ENCODE measurements at places on chromosomes 13 and 19.

DNA sequence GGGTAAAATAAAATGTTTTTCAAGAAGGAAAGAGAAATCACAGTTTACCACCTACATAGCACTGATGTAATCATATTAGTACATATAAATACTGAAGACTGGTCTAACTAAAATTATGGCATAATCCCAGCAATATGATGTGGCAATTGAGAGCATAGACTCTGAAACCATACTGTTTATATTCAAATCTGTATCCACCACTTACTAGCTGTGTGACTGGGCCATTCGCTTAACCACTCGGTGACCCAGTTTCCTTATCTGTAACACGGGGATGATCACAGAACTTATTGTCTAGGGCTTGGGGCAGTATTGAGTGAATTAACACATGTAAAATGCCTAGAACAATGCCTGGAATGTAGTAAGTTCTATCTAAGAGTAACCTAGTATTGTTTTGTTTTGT is 13.1 kb upstream of the GTF3A start:
- DNase-seq: no peak

GRCh38 chr13:98141509-98142379 is 1.1 kb upstream of the FARP1 start:
- DNase-seq: no peak

DNA sequence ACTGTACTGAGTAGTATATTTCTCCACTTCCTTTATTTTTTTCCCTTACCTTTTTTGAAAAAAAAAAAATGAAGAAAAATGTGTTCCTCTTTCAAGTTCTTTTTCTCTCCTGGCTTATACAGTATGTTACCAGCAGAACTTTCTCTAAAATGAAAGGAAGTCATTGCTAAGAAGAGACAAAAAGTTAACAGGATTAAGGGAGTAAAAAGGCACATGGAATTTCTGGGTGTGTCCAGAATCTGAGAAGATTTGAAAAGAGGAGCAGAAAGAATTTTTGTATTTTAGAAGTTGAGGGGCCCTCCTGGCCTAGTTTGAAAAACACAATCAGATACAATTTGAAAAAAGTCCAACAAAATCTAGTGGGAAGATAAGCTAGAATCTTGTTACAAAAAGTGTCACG is 21.0 kb upstream of the TRIM13 start:
- no peak for DNase-seq

- DNase-seq: no peak
These were observed 12.9 kb downstream of the MIPEP start for GRCh38 chr13:23876265-23876664.

- DNase-seq: no peak
These were observed 75.2 kb downstream of the WDFY2 start for GRCh38 chr13:51659276-51660127.

- no peak for DNase-seq
These were observed 79.1 kb upstream of the MLNR start for GRCh38 chr13:49140910-49141611.

DNA sequence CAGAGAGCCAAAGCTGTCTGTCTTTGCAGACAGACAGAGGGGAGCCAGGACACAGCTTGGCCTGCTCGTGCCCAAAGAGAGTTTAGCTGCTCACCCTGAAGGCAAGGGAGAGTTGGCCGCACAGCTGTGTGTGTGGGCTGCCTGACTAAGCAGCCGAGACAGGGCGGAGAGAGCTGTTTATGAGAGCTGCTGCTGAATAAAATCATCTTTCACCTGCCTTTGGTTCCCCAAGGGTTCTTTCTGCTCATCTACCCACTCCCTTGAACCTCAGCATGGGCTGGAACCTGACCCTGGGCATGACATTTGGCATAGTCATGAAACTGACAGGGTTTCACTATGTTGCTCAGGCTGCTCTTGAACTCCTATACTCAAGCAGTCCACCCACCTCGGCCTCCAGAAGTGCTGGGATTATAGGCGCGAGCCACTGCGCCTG is 98.2 kb downstream of the RBM26 start:
- DNase-seq: no peak

DNA sequence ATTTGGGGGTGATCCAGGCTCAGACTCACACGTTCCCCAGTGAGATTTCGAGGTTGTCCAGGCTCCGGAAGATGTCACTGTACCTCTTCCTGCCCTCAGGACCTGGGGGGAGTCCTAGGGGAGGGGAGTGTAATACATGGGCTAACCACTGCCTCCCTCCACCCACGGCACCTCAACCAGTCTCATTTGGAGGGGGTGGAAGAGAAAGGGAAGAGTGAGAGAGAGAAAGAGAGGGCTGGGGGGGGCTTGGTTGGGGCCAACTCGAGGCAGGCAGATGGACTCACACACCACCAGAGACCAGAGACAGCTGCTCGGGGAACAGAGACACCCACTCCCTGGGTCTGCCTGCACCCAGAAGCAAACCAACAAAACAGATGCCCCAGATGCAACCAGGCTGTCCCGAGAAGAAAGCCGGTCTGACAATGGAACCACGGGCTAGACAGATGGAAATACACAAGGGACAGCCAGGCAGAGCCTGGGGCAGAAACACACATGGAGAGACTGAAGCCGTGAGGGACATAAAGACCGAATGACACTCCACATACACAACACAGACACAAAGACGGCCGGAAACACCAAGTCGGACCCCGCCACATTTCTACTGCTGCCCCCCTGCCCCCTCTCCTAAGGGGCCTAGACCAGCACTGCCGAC is 825 bp downstream of the GMIP start:
- peak; percentile 27 for DNase-seq

DNA sequence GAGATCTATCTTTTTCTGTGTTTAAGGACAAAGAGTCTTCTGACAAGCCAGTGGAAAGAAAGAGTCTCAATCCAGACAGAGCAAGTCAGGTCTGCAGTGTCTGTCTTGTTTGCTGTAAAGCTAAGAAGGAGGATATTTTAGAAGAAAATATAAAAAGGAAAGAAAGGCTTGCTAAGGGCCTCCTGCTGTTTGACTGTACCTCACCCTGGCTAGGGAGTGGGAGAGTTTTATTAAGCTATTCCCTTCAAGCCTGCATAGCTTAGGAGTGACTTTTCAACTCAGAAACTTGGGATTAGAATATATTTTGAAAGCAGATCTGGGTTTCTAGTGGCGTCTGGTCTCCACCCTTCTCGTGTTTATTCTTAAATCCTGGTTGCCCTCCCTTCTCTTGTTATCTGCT is 460.0 kb downstream of the COG6 start:
- no peak for DNase-seq

- no peak for DNase-seq
These were observed 5.1 kb downstream of the USE1 start for GRCh38 chr19:17220207-17220758.

DNA sequence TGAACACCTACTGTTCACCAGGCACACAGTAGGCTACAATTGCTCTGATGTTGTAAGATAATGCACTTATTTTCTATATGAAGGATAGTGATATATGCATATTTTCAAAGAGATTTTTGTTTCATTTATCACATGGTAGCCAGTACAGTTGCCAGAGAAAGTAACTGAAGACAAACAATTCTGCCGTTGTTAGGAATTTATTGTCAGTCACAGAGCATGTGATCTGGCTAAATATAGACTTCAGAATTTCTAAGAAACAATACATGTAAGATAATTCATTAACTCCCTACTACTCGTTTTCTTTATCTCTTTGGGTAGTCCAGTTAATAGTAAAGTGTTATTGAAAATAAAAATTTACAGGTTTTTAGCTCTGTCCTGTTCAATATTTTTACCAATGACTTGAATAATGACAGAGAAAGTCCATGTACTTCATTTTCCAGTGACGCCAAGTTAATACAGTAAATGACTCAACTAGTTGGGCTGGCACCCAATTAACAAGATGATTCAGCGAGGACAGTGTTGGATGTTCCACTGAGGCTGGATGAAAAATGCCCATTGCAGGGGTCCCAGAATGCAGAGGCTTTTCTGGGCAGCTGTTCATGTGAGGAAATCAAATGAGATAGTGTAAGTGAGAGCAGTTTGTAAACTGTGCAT is 35.6 kb downstream of the GJA3 start:
- no peak for DNase-seq

- no peak for DNase-seq
These were observed 133.9 kb downstream of the DCT start for GRCh38 chr13:94345374-94346195.

DNA sequence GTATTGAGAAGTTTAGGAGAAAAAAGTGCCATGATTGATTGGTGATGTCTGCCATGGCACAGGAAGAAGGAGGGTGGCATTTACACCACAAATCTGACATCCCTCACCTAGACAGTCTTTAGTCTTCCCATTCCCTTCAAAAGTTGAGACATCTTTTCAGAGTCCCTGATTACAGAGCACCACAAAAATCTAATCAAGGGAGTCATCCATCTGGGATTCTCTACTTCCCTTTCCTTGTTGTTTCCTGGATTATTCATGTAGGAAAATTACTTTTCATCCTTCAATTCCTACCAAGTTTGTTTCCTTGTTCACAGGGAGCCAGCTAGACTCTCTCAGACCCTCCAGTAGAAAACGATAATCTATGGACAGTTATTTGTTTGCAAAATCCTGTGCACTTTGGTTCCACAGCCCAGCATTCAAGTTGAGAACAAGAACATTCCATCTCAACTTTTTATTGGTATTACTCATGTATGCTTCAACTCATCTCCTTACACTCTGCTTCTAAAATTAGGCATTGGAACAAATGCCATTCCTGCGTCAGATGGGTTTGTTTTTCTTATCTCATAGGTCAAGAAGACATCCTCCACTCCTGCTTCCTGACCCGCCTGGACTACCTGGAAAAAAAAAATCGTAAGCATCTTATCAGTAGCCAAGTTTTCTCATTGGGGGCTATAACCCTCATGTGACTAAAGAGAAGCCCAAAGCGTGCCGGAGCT is 259.9 kb downstream of the FOXO1 start:
- no peak for DNase-seq

- no peak for DNase-seq
These were observed 2.6 kb upstream of the PEPD start for GRCh38 chr19:33524024-33524664.

DNA sequence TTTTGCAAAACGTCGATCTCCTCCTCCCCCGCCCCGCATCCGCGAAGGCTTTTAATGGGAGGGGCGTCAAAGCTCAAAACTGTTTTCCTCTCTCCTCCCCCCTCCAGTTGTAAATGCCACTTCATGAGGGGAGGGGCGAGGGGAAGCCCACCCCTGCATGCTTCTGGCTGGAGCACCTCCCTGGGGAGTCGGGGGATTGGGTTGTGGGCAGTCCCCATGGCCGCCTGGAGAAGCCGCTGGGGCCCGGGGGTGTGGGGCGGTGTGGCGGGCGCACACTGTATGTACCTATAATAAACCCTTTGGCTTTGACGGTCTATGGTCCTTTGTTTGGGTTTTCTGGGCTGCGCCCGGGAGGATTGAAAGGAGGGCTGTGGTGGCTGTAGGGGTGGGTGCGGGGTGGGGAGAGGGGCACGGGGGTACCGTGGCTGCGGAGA is 505 bp upstream of the SHKBP1 start:
- DNase-seq: no peak

- DNase-seq: no peak
These were observed 32.1 kb upstream of the DCLK1 start for GRCh38 chr13:36163286-36163685.

DNA sequence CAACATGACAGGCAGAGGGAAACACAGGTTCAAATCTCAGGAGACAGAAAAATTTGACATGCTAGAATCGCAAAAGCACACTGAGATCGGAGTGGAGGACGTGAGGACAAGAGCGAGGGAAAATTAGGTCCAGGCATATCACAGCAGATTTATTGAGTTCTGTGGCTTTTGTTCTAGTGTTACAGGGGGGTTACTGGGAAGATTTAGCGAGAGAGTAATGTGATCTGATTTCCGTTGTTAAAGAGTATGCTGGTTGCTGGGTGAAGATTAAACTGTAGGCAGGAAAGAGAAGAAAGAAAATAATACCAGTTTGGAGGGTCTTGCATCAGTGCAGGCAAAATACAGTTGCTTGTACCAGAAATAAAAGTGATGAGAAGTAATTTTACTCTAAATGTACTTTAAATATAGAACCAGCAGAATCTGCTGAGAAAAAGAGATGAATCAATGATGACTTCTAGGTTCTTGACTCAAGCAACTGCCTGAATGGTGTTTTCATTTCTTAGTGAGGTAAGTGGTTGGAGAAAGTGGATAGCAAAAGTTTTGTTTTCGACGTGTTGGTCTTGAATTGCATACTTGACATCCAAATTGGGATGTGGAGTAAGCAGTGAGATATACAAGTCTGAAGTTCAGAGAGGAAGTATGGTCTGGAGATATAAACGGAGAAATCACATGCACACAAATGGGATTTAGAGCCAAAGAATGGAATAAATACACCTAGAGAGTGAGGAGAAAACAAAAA is 35.7 kb downstream of the UFM1 start:
- DNase-seq: no peak

- no peak for DNase-seq
These were observed 1.3 kb upstream of the JUND start for GRCh38 chr19:18282788-18283141.

GRCh38 chr13:95124959-95125358 is 176.3 kb downstream of the ABCC4 start:
- no peak for DNase-seq

All from stimulated activated CD4-positive, alpha-beta T cell treated with anti-CD3 and anti-CD28 coated beads, Interleukin-15, amount 100 ng/mL, for 48 hours (primary cell).